ENCODE measurements at places on chromosomes 16 and 17. TPM values are rescaled to one million over a fixed set of nuclear protein-coding genes. Genes with fewer than 3 reads are reported as not detected.
A peak's percentile ranks its signal among the peaks of the same experiment; 100 is the strongest.

The TEDC2 gene
- total RNA-seq: 2.9 TPM

DNA sequence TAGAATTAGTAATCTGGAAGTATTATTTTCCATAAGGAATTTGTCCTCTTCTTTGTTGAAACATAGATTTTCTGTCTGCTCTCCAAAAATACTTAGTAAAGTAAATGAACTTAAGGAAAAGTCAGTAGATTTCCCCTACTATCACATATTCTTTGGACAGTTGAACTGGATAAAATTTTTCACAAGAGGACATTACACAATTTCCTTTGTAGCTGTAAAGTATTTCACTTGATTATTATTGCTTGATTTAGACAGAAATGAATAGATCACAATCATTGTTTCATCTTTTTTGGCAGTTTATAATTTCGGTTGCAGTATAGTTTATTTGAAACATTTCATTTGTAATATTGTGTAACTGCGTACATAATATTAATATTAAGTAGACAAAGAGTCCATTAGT lies 12.5 kb downstream of the CYB5B start:
- no peak for DNase-seq
- H3K27me3 ChIP-seq: no peaks in the 10 kb centered on the region
- H3K27ac ChIP-seq: peak overlapping the region; percentile 58

The CCL16 gene
- total RNA-seq: not detected

The HAP1 gene
- total RNA-seq: 0.37 TPM

GRCh38 chr16:72221630-72222024 lies 49.7 kb upstream of the PMFBP1 start:
- no peaks in the 10 kb centered on the region for H3K36me3 ChIP-seq
- no peak overlapping the region for H3K4me3 ChIP-seq
- H3K4me1 ChIP-seq: no peaks in the 10 kb centered on the region
- no peaks in the 10 kb centered on the region for H3K27me3 ChIP-seq

DNA sequence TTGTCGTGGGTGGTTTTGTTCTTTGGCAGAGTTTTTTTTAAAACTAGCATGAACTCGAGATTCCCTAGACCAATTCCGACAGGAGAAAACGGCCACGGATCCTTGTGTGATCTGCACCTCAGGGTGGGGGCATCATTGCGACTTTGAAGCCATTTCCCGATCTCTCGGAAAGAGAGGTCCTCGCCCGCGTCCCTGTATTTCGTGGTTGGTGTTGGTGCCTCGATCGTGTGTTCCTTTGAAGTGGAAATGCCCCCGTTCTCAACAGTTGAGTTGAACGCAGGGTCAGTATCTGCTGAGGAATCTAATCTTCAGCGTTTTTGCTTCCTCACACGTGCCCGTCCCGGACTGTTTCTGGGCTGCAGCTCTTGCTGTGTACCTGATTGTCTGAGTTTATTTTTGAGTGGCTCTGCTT lies 1.1 kb downstream of the CRAMP1 start:
- H3K36me3 ChIP-seq: no peaks in the 10 kb centered on the region
- peaks cover 51% of the 10 kb centered on the region for H3K4me1 ChIP-seq
- no peak overlapping the region for H3K27ac ChIP-seq
- peak; percentile 41 for DNase-seq
- H3K4me3 ChIP-seq: peak overlapping the region; percentile 65

GRCh38 chr16:67304020-67304419 lies 22.5 kb downstream of the KCTD19 start:
- no peak overlapping the region for H3K4me3 ChIP-seq
- no peaks in the 10 kb centered on the region for H3K27me3 ChIP-seq
- DNase-seq: no peak
- no peaks in the 10 kb centered on the region for H3K36me3 ChIP-seq

The KCNH4 gene
- total RNA-seq: 0.51 TPM

DNA sequence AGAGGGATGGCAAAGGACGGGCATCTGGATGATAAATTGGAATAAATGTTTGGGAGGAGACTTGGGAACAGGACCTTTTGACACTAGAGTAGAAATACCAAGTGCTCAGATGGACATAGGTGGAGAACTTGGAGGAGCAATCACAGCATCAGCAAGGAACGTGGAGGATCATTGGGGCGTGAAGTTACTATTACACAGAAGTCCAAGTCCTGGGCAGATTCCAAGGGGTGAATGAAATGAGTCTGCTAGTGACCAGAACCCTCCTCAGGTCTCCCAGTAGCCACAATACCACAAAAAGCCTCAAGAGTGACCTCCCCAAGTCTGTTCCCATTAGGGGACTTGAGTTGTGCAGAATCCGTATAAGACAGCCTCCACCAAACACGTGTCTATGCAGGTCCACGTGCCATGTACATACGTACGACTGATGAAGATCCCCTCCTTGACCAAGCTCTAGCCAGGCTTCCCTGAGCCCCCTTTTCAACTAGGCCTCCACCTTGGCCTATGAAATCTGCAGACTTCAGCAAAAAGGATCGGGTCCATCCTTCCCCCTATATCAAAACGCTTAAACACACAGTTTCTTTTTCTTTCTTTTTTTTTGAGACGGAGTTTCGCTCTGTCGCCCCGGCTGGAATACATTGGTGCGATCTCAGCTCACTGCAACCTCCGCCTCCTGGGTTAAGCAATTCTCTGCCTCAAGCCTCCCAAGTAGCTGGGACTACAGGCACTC lies 2.2 kb downstream of the C17orf67 start:
- H3K36me3 ChIP-seq: peaks cover 11% of the 10 kb centered on the region
- no peak overlapping the region for H3K4me3 ChIP-seq
- H3K27ac ChIP-seq: peak overlapping the region; percentile 78
- no peak for DNase-seq
- H3K27me3 ChIP-seq: no peaks in the 10 kb centered on the region
- peaks cover 21% of the 10 kb centered on the region for H3K4me1 ChIP-seq

- H3K27me3 ChIP-seq: no peaks in the 10 kb centered on the region
- H3K27ac ChIP-seq: no peak overlapping the region
- H3K4me3 ChIP-seq: no peak overlapping the region
- H3K4me1 ChIP-seq: peaks cover 16% of the 10 kb centered on the region
- no peak for DNase-seq
- no peaks in the 10 kb centered on the region for H3K36me3 ChIP-seq
Measured at GRCh38 chr17:48460052-48460451, 30.0 kb upstream of the SKAP1 start.

DNA sequence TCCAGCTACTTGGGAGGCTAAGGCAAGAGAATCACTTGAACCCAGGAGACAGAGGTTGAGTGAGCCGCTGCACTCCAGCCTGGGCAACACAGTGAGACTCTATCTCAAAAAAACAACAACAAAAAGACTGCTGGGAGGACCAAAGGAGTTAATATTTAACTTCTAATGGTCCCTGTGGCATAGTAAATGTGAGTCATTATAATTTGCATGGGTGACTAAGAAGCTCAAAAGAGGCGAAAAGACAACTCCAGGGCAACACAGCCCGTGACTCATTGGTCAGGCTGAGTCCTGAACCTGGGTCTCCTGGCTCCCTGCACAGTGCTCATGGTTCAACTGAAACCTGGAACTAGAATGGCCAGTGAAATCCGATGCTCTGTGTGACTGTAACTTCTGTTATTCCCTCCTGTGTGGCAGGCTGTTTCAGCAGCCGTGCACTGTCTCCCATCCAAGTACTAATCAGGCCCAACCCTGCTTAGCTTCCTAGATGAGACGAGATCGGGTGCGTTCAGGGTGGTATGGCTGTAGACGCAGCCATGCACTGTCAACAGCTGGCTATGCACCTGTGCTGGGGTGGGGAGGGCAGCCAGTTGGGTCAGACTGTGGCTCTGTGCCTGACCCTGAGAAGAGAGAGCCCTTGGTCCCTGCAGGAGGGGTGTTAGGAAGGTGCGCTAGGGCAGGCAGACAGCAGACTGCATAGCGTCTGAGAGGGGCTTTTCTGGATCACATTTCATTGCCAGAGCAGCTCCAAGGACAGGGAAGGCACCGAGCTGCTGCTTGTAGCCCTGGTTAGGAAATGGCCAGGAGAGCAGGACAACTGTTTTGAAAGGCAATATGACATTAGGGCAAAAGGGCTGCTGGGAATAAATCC lies 14.5 kb upstream of the GPRC5C start:
- H3K4me3 ChIP-seq: no peak overlapping the region
- no peaks in the 10 kb centered on the region for H3K27me3 ChIP-seq
- no peak for DNase-seq
- no peaks in the 10 kb centered on the region for H3K36me3 ChIP-seq
- H3K27ac ChIP-seq: no peak overlapping the region

DNA sequence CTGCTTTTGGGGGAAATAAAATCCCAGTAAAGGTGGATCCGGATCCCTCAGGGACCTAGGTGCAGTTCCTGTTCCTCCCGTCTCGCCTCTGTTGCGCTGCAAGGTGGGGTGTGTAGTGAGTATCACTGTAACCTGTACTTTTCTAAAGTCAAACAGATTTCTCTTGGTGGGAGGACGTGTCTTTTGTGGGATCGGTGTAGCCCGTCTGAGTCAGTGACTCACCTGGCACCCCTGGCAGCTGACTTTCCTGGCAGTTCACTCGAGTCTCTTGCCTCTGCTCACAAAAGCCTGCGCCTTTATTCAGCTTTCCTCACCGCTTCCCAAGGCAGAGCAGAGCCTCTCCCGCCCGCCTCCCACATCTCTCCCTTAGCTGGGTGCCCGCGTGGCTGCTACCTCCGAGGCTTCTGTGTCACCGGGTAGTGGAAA lies 85.7 kb downstream of the CMIP start:
- H3K36me3 ChIP-seq: peaks cover 3% of the 10 kb centered on the region
- no peak overlapping the region for H3K4me3 ChIP-seq
- no peaks in the 10 kb centered on the region for H3K27me3 ChIP-seq

DNA sequence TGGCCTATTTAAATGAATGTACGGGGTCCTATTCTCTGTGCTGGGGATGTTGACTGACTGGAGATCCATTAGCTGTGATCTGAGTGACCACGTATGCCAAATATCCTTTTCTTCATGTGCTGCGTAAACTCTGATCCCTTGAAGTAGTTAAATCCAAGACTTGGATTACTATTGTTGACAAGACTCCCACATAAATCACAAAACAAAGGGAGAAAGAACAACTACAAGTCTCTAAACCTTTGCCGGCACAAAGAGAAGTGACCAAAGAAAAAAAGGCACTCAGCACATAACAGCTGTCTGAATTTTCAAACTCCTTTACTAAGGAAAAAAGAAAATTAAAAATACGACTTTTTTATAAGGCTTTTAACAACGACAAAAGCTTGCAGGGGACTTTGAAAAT lies 559.9 kb upstream of the CDH8 start:
- H3K4me1 ChIP-seq: no peaks in the 10 kb centered on the region
- no peak for DNase-seq
- H3K27ac ChIP-seq: no peak overlapping the region
- H3K4me3 ChIP-seq: no peak overlapping the region
- no peaks in the 10 kb centered on the region for H3K36me3 ChIP-seq

GRCh38 chr16:89084814-89085612 lies 8.6 kb upstream of the ACSF3 start:
- peaks cover 7% of the 10 kb centered on the region for H3K4me1 ChIP-seq
- no peak overlapping the region for H3K27ac ChIP-seq
- no peaks in the 10 kb centered on the region for H3K36me3 ChIP-seq
- H3K4me3 ChIP-seq: no peak overlapping the region
- no peak for DNase-seq

DNA sequence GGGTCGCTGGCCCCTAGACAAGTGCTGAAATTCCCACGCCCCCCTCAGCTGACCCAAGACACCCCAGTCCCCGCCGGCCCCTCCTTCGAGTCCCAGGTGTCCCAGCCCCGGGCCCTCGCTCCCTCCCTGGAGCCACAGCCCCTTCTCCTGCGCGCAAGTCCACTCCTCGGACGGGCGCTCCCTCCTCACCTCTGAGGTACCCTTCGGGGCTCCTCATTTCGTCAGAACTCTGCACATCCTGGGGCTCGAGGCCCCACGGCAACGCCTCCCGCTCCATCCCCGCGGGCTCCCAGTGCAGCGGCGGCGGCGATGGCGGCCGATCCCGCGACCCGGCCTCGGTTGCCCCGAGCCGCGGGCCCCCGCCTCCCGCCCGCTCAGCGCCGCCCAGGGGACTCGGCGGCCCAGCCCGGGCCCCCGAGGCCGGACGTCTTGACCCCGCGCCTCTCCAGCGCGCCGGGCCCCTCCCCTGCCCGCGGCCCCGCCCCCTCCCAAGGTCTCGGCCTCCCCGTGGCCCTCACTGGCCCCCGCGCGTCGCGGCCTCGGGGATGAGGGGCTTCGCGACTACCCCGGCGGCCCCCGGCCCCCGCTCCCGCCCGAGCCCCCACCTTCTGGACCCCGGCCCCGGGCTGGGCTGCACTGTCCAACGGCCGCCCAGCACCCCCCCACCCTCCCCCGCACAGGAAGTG lies at the start of gene ZNF768:
Gene ZNF768, minus strand, starts transcription at position 430 of the 686 bp plus-strand sequence. Its CDS starts 153 bp downstream, at position 277.
- H3K4me3 ChIP-seq: peak within 1 kb of the TSS; percentile 97
- no peaks in the 10 kb centered on the region for H3K27me3 ChIP-seq
- peaks cover 13% of the 10 kb centered on the region for H3K4me1 ChIP-seq
- H3K27ac ChIP-seq: peak within 1 kb of the TSS; percentile 89

GRCh38 chr17:4582101-4582501 lies 2.2 kb upstream of the SMTNL2 start:
- DNase-seq: no peak
- H3K27ac ChIP-seq: no peak overlapping the region
- H3K4me1 ChIP-seq: peaks cover 8% of the 10 kb centered on the region
- peaks cover 45% of the 10 kb centered on the region for H3K27me3 ChIP-seq
- no peaks in the 10 kb centered on the region for H3K36me3 ChIP-seq
- no peak overlapping the region for H3K4me3 ChIP-seq

- H3K27me3 ChIP-seq: peaks cover 34% of the 10 kb centered on the region
- no peaks in the 10 kb centered on the region for H3K36me3 ChIP-seq
- no peak overlapping the region for H3K27ac ChIP-seq
- peaks cover 28% of the 10 kb centered on the region for H3K4me1 ChIP-seq
- no peak overlapping the region for H3K4me3 ChIP-seq
Measured at GRCh38 chr16:67397036-67397801, 3.9 kb upstream of the TPPP3 start.

GRCh38 chr16:54171626-54172537 lies 114.7 kb downstream of the IRX3 start:
- no peak overlapping the region for H3K4me3 ChIP-seq
- no peak for DNase-seq
- H3K4me1 ChIP-seq: no peaks in the 10 kb centered on the region
- no peaks in the 10 kb centered on the region for H3K27me3 ChIP-seq
- no peak overlapping the region for H3K27ac ChIP-seq

DNA sequence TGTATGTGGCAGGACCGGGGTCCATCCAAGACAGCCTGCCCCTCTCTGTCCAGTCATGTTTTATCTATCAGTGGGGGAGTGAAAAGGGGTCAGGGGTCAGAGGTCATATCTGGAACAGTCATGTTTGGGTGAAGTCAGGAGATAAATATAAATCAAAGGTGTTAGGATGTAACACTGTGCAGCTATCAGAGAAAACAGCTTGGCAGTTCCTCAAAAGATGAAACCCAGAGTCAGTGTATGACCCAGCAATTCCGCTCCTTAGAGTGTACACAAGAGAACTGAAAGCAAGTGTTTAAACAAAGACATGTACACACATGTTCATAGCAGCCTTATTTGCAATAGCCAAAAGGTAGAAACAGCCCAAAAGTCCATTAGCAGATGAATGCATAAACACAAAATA lies 361.3 kb downstream of the FOXL1 start:
- no peaks in the 10 kb centered on the region for H3K36me3 ChIP-seq
- H3K4me1 ChIP-seq: no peaks in the 10 kb centered on the region
- no peaks in the 10 kb centered on the region for H3K27me3 ChIP-seq
